Right ventricle myocardium inferior (tissue), 1 donor: ENCODE measurements at places on chromosomes 3 and 15. TPM values are rescaled to one million over a fixed set of nuclear protein-coding genes. Genes with fewer than 3 reads are reported as not detected.

DNA sequence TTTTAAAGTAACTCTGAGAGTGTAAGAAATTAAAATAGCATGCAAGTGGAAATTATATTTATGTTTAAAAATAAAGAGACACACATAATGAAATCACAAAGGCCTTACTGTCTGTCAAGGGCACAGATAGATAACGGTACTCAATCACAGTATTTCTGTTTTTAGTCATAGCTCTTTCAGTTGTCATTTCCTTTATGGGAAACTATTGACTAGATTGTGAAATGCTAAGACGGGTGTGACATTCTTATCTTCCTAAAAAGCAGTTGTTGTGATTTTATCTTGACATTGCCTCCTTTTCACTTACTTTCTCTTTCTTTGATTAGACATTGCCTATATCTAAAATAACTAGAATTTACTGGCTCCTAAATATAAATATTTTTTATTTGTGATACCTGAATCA lies 100.1 kb upstream of the PLSCR5 start:
- no peak for DNase-seq

GRCh38 chr3:98596541-98597500 lies 3.4 kb upstream of the CPOX start:
- no peak for DNase-seq

DNA sequence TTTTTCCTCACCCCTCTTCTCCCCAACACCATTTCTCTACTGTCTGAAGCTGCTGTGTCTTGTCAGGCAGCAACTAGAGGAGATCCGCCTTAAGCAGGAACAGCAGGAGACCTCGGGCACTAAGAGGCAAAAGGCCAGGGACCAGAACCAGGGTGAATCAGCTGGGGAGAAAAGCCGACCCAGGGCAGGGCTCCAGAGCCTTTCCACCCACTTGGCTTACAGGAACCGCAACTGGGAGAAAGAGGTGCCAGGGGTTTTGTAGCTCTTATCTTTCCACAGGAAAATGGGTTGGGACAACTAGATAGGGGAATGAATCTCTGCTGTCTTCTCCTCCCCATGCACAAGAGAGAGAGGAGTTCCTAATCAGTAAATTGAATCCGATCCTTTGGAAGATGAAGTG lies 3.0 kb upstream of the NGRN start:
- no peak for DNase-seq

GRCh38 chr3:172591876-172592771 lies 68.9 kb upstream of the TNFSF10 start:
- DNase-seq = no peak

DNA sequence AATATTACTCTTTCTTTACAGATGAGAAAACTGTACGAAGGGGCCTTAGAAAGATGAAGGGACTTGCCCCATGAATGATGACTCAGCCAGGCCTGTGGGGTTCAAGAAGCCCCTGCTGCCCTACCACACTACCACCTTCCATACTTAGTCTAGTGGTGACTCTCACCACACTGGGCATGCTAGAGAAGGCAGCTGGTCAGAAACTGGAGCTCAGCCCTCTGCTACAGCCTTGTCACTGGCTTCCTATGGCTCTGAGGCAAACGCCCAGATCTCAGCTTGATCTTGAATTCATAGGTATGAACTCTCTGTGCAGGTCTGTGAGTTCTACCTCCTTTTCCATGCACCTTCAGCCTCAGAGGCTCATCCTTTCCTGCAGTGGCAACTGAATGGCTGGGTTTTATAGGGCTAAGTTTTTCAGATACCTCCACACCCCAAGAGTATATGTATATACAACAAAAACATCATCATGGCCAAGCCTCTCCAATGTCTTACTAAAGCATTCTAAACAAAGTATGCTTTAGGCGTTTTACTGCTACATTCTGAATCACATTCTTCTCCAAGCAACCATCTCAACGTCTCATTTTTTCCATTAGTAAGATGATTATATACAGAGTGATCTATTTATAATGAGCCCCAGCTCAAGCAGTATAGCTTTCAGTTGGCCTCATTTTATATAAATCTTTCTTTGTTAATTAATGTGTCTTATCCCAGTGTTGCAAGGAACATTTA lies 234.1 kb downstream of the GREM1 start:
- no peak for DNase-seq

DNA sequence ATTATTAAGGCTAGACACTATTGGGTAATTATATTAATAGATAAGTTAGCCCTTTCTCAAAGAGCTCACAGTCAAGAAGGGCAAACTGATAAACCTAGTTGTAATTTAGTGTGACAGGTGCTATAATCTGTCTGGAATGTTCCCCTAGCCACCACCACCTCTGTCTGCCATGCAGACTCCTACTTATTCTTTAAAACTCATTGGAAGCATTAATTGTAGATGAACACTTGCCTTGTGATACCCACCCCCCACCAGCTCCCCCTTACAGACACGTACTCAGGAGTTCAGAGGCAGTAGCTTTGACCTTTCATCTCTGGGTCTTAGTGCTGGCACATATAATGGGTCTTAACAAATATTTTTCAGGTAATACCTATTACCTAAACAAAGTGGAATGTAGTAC lies 195.9 kb downstream of the TP63 start:
- no peak for DNase-seq

GRCh38 chr3:41138146-41138545 lies 61.2 kb upstream of the CTNNB1 start:
- DNase-seq = no peak

DNA sequence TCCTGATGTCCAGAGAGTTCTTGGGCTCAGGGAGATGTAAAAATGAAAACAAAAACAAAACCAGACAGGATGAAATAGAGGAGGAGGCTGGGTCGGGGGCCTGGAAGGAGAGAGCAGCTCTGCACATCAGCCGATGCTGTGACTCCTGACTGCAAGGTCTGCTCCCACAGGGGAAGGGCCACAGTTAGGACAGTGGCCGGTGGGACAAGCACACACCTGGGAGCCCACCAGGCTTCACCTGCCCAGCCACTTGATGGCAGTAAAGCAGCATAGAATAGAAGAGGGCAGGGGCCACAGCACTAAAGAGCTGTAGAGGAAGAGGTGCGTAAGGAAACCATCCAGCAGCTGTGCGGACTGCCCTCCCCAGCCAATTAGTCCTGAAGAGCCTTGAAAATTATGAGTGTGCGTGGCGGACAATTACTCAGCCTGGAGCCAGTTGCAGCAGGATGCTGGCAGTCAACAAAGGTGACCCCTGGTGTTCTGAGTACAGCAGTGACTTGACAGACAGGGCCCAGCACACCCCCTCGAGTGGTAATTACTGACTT lies 29.8 kb downstream of the ALS2CL start:
- DNase-seq = no peak

DNA sequence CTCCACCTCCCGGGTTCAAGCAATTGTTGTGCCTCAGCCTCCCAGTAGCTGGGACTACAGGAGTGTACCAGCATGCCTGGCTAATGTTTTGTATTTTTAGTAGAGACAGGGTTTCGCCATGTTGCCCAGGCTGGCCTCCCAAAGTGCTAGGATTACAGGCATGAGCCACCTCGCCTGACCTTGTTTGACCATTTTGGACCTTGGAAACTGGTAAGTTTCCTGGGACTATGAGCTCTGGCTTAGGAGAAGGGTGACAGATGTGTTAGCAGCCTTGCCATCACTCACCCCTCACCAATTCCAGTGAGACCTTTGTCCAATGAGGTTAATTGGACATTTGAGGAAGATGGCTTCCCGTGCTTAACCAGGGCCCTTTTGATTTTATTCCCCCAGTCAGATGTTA lies 19.9 kb downstream of the DNASE1L3 start:
- no peak for DNase-seq

DNA sequence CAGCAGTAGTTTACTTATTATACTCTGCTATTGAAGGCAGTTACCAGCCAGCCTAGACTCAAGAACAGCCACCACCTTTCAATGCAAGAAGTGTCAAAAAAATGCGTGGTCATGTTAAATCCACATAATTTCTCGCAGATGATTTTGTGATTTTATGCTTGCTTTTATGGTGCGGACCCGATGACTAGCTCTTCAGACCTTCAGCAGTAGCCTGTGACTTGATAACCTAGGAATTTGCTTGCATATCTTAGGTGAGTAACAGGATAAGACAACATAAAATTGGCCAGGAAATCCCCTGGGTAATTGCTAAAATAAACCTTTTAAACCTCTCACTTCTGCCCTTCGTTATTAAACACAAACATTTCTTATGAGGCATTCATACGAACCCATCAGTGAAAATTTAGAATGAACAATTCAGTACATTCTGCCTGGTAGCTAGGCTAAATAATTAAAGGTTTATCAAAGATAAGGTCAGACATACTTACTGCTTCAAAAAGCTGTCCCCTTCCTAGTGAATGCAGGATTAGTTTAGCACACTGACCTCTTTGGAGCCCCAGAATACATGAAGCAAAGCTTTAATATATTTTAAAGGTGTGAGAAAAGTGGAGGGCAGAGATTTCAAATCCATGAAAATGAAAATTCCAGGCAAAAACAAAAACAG lies 798.8 kb downstream of the OTOL1 start:
- DNase-seq = no peak

GRCh38 chr3:196096382-196096953 lies 14.6 kb upstream of the TFRC start:
- no peak for DNase-seq

- DNase-seq = no peak
Observed at GRCh38 chr3:40358454-40358853, 28.5 kb upstream of the ENTPD3 start.

DNA sequence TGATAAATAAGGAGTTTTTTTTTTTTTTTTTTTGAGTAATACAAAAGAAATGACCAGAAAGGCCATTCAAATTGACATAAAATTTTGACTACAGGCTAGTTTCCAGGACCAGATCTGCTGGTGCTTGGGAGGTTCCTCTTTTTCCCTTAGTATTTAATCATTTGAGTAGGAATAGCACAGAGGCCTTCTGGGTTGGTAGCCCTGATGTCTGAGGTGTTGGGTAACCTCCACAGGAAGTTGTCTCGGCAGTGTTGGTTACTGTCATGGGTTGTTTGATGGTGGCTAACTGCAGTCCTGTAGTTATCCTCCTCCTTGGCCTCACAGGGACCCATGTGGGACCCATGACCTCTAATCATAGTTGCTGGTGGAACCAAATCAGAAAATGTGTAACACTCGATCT lies 91.1 kb downstream of the USP13 start:
- no peak for DNase-seq

DNA sequence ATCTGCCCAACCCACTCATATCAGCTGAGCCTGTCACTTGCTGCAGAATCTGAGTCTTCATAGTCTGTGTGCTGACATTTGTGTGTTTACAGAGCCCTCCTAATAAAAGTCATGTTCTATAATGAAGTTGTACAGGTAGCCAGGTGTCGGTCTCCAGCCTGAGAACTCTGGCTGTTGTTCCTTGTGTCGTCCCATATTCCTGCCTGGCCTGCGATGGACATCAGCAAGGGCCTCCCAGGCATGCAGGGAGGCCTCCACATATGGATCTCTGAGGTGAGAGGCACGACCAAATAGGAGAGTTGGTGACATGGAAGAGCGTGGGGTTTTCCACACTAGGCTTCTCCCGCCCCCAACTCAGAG lies 2.9 kb downstream of the VILL start:
- DNase-seq = no peak

GRCh38 chr3:119662604-119663373 lies 2.4 kb upstream of the POPDC2 start:
- no peak for DNase-seq

- no peak for DNase-seq
Observed at GRCh38 chr3:197203714-197204146, 94.7 kb downstream of the DLG1 start.

DNA sequence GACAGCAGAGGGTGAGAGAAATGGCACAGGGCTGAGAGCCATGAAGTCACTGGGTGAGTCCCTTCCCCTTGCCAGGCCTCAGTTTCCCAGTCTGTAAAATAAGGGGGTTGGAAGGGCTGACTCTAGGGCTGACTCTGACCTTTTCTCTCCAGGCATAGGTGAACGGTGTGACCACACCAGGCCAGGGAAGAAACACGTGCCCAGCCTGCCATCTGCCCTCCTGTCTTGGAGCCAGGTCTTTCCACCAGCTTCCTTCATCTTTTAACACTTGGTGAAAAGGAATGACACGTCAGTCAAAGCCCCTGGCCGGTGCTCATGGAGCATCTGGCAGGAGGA lies 74.4 kb downstream of the CPN2 start:
- no peak for DNase-seq

DNA sequence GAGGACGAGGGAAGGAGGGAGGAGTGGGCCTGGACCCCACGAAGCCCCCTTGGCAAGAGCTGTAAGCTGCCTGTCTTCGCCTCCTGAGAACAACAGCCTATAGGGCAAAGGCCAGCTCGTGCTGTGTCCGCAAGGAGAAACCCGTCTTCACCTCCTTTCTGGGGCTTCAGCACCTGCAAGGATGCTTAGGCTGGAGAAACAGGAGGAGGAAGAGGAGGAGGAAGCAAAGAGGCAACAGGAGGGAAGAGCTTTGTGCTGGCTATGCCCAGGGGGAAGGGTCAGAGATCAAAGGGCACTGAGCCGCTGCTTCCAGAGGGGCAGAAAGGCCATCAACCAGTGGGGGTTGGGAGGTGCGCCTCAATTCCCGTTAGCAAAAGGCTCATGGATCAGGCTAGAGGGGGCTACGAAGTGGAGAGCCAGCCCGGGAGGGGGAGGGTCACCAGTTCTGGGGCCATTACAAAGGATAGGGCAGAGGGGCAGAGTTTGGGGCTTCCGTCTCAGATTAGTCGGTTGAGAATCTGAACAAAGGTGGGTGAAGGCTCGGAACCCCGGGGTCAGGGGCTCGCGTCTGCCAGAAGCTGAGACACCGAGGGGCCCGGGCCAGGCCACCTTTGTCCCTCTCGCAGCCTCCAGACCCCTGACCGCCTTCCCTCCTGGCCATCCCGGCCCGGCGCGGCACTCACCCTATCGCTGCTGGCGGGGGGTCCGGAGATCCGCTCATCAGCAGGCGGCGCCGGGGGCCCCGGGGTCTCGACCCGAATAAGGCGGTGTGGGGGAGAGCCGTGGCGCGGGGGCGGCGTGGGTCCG lies 792 bp downstream of the SHF start:
- DNase-seq = no peak

- no peak for DNase-seq
Observed at GRCh38 chr3:114586119-114586518, 292.3 kb downstream of the TIGIT start.

DNA sequence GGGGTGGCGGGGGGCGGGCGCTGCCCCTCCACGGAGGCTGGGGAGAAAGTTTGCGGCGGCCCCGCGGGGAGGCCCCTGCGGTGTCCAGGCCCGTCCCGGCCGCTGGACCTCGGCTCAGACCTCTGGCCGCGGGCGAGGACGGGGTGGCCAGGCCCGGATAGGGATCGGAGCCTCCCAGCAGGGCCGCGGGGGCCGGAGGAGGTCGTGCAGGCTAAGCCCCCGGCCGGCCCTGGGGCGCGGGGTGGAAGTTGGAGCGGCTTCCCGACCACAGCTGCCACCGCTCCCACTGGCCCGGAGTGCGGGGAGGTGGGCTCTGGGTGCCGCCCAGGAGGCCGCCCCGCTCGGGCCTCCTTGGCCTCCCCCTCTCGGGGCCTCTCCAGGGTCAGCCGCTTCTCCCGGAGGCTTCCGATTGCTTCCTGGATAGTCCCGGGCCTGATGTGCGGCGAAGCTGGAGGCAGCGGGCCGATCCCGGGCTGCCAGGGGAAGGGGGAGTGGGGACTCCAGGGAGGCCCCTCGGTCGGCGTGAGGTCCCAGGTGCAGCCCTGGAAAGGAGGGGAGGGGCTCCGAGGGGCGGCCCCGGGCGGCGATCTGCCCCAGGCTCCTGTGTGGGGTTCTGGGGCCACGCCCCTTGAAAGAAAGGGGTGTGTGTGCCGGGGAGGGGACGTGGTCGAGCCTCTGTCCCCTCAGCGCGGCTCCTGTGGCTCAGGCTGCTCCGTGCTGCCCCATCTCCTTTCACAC lies 907 bp downstream of the PLXNA1 start:
- DNase-seq = peak; percentile 68

Gene BFSP2
- not detected for total RNA-seq

Gene DCBLD2
- total RNA-seq = 34.7 TPM

Gene RPS27L
- 193 TPM for total RNA-seq

Gene CFAP100
- not detected for total RNA-seq

Gene SCN5A
- 163 TPM for total RNA-seq

Gene CPNE4
- total RNA-seq = 41.0 TPM
